ENCODE measurements at places on chromosomes 2 and 18.

DNA sequence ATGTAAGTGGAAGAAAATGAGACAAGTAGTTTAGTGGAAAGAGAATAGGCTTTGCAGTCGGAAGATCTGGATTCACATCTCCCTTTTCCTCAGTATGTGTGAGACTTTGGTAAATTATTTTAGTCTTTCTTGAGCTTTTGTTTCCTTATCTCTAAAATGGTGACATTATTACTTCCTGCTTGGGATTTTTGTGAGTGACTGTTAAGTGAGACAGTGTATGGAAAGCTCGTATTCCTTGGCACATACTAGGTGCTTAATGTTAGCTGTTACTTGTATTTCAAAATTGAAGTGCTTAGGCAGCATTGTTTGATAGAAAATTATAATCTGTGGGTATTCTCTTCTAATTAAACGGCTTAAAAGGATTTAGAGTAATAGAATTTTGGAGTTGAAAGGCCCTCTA lies 2.0 kb downstream of the ZNF638 start:
- H3K27ac ChIP-seq = no peak overlapping the region
- H3K4me3 ChIP-seq = no peak overlapping the region
- no peaks in the 10 kb centered on the region for H3K36me3 ChIP-seq
- no peak for DNase-seq
- H3K4me1 ChIP-seq = peaks cover 10% of the 10 kb centered on the region

DNA sequence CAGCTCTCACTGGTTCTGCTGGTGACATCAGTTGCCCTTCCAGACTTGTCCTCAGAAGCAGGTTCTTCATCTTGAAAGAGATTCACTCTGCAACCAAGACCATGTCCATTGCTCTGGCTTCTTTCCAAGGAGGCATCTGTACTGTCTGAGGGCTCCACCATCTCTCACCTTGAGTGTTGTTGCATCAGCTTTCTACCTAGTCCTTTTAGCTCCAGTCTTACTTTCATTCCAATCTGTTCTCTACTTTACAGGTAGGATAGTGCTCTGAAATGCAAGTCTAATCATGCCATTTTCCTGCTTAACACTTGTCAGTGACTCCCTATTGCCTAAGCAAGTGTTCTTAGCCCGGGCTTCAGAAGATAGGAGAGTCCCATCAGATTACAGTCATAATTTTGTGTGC lies 117.7 kb downstream of the EN1 start:
- H3K27me3 ChIP-seq = no peaks in the 10 kb centered on the region
- H3K4me1 ChIP-seq = no peaks in the 10 kb centered on the region
- no peak for DNase-seq
- H3K36me3 ChIP-seq = no peaks in the 10 kb centered on the region
- no peak overlapping the region for H3K4me3 ChIP-seq

GRCh38 chr2:234291765-234292204 lies 205.1 kb downstream of the ARL4C start:
- DNase-seq = no peak
- no peaks in the 10 kb centered on the region for H3K36me3 ChIP-seq
- H3K4me1 ChIP-seq = no peaks in the 10 kb centered on the region
- H3K27ac ChIP-seq = no peak overlapping the region

DNA sequence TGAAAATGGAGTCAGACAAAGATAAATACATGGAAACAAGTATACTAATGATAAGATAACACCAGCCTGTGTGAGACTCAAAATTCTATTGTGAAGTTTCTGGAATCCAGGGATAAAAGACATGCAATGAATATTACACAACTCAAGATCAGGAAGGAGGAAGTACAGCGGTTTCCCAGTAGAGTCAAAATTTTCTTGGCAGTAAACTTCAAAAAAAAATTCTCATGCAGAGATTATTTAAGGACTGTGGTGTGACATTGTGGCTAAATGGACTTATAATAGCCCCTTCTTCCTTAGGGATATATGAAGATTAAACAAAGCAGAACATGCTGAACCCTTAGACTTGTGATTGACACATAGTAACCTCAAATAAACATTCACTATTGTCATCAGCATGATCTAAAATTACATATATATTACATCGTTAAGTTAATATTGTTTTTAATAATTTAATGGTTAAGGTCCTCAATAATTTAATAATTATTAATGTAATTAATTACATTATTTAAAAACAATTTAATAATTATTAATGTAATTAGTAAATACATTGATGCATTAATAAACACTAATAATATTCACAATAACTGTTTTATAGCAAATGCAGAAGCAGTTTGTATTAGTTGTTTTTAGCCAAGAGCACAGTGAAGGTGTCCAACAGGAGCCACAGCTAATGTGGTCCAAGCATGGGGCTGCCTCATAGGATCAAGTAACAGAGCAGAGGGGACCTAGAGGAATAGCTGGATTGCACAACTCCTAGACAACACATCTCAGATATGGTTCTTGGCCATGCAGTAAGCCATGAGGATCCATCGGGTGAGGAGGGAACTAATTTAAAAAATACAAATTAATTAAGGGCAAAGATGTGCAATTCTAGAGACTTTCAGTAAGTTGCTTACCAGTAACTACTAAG lies 77.3 kb downstream of the POLE4 start:
- no peak for DNase-seq
- H3K27me3 ChIP-seq = no peaks in the 10 kb centered on the region
- no peak overlapping the region for H3K4me3 ChIP-seq
- no peaks in the 10 kb centered on the region for H3K36me3 ChIP-seq
- H3K27ac ChIP-seq = no peak overlapping the region

GRCh38 chr2:188979187-188980114 lies 5.3 kb downstream of the COL3A1 start:
- DNase-seq = no peak
- no peaks in the 10 kb centered on the region for H3K4me1 ChIP-seq
- no peaks in the 10 kb centered on the region for H3K36me3 ChIP-seq
- H3K27me3 ChIP-seq = no peaks in the 10 kb centered on the region
- H3K27ac ChIP-seq = no peak overlapping the region

GRCh38 chr18:24185805-24186204 lies 46.9 kb downstream of the CABYR start:
- no peak overlapping the region for H3K4me3 ChIP-seq
- no peak overlapping the region for H3K27ac ChIP-seq
- no peak for DNase-seq

Data from testis (tissue), 5 donors.